ENCODE measurements at places on chromosomes 16 and 17.

DNA sequence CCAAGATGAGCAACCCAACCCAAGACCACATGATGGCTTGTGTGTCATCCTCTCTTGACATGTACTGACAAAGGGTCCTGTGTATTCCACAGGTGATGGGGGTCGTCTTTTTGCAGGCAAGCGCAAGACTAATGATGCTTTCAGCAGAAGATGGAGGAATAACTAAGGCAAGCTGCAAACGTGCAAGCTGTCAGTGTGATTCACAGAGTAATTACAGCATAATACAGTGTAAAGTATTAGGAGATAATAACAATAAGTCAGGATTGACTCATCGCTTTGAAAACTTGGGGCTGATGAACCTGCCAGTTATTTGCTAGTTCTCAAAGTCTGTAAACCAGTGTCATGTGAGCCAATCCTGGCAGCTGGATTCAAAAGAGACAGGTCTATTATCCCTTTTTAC lies 41.6 kb upstream of the ASIC2 start:
- DNase-seq = no peak

DNA sequence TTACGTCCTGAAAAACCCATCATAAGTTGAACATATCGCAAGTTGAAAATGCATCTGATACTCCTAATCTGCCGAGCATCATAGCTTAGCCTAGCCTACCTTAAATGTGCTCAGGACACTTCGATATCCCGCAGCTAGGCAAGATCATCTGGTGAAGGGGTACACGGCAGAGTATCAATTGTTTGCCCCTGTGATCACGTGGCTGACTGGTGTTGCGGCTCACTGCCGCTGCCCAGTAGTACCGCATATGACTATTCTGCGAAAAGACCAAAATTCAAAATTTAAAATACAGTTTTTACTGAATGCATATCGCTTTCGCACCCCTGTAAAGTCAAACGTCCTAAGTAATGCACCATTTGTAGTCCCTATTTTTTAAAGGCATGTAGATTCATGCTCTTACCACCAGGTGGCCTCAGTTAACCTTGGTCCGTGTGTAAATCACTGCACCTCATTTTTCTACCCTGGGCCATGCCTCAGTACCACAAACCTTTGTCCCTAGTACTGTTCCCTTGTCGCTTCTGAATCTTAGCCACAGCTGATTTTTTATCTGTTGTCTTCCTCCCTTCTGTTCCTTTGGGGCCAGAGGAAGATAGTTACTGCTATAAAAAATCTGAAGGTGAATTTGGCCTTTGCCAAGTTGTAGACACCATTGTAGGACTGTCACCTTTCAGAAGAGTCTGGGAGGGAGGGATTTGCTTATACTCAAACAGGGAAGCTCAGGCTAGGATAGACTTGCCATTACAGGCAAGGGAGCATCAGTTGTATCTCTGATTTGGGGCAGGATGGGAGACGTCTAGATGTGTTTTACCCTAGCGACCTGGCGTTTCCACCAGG lies 34.4 kb downstream of the WWP2 start:
- peak; percentile 9 for DNase-seq

- DNase-seq = no peak
These were observed 443.6 kb upstream of the CDH5 start for GRCh38 chr16:65922923-65923322.

DNA sequence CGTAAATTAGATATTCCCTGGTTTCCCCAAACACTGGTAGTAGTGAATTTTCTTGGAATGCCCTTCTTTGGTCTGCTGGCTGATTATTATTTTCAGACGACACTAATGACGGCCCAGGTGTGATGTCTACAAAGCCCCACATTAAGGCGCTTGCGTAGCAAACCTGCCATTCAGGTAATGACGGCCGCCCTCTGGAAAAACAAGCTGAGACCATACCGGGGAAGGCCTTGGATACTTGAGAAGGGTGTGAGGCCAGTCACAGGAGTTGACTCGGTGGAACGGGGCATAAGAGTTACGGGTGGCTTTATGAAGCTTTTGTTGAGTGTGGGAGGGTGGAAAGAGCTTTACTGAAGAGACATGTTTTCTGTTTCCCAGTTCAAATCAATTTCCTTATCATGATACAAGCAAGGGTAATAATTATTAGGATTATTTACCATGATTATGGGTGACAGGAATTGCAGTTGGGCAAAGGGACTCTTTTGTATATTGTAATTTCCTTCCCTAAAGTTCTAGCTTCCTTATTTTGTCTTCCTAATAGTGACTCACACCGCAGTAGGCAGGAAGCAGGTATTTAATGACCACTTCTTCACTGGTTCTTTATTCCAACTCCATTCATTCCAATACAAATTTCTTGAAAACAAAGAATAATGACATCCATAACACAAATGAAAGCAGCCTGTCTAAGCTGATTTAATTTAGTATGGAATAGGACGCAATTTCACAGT lies 24.8 kb downstream of the KRT23 start:
- DNase-seq = no peak

- no peak for DNase-seq
These were observed 39.9 kb downstream of the CENPV start for GRCh38 chr17:16313139-16314090.

GRCh38 chr17:65261152-65261551 lies 124.0 kb downstream of the RGS9 start:
- DNase-seq = no peak

DNA sequence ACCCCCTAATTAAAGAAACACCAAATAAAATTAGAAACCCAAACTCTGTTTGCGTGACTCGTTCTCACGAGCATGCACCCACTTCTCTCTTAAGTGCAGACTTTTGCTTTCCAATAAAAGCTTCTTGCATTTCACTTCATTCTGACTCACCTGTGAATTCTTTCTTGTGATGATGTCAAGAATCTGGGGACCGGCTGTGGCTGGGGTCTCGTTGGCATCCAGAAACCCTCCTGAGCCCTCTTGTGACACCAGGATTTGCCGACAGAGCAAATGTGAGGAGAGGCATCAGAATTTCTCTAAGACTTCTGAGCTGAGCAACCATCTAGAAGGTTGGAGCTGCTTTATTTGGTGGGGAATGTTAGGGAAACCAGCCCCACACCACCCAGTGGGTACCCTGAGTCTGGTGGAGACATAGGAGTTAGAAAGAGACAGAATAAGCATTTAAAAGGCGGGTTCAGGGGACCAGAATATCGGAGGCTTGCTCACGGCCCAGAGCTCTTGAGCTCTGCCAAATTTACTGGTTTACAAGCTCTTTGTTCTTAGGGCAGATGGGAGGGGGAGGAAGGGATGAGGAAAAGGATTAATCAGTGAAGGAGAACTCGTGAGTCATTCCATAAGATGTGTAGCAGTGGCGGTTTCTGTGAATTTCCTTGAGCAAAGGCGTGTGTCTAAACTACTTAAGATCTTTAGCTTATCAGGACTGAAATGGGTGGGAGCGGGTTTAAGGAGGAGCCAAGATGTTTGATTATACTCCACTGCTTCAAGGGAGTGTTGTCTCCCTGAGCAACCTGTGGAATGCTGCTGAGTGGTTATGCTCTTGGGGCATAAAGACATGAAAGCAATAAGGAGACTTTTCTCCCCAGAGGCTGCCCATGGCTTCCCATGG lies 24.2 kb upstream of the TMC5 start:
- DNase-seq = peak; percentile 64

- no peak for DNase-seq
These were observed 6.0 kb downstream of the ADAT1 start for GRCh38 chr16:75617121-75617520.

GRCh38 chr16:73143576-73144422 lies 95.9 kb upstream of the ZFHX3 start:
- DNase-seq = no peak

DNA sequence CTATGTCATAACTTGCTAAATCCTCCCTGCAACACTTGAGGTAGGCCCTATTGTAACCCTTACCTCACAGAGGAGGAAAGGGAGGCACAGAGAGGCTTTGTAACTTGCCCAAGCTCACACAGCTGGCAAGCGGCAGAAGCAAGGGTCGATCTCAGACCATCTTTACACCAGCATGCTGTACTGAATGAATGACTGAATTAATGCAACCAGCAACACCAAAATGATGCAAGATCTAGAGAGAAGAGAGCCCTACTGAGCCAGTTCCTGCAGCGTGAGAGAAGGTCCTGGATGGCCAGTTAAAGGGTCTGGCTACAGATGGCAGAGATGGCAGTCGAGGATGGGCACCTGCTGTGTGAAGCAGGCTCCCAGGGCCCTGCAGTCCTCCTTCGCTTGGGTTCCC lies 8.2 kb upstream of the KLHL36 start:
- DNase-seq = no peak

Measured in keratinocyte (primary cell).